Right forelimb (tissue), 1 donor: ENCODE measurements at places on chromosomes 12 and 14.

GRCh38 chr14:30559638-30560091, 707 bp downstream of the G2E3 start:
- no peak for DNase-seq

DNA sequence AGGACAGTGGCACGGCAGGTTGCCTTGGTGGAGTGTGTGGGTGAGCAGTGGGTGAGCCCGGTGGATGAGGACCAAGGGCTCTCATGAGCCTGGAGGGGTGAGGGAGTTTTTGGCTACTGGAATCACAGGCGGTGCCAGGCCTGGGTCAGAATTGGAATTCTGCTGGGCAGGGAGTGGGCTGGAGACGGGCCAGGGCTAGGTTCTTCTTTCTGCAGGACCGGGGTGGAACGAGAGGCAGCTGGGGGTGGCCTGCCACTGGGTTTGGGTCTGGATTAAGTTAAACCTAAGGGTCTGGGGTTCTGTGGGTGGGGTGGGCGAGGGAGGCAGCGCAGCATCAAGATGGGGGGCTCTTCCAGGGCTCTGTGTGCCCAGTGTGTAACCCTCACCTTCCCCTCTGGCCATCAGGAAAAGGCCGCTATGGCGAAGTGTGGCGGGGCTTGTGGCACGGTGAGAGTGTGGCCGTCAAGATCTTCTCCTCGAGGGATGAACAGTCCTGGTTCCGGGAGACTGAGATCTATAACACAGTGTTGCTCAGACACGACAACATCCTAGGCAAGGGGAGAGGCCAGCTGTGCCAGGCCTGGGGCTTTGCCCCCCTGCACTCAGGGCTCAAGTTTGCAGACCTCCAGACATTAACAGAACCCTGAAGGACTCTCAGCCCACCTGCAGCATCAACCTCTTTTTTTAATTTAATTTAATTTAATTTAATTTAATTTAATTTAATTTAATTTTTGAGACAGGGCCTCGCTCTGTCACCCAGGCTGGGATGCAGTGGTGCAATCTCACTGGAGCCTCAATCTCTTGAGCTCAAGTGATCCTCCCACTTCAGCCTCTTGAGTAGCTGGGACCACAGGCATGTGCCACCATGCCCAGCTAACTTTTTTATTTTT, 7.0 kb downstream of the ACVRL1 start:
- DNase-seq = no peak

GRCh38 chr12:109606320-109607028, 32.9 kb downstream of the MVK start:
- peak; percentile 66 for DNase-seq

DNA sequence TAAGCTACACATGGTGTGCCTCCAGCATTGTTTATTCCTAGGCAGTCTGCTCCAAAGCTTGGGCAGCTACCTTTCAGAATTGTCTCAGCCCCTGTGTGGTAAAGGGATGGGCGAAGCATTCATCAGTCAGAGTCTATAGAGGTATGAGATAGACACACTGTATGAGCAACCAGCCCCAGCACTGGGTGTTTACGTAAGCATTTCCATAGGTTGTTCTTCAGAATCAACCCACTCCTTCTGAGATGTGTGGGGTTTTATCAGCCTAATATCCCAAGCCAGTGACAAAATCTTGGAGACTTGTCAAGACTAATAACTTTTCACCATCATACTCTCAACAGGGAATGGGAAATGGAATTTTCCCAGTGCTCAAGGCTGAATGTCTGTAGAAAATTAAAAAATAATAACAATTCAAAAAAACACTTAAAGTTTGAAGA, 98.2 kb downstream of the BTG1 start:
- DNase-seq = no peak

DNA sequence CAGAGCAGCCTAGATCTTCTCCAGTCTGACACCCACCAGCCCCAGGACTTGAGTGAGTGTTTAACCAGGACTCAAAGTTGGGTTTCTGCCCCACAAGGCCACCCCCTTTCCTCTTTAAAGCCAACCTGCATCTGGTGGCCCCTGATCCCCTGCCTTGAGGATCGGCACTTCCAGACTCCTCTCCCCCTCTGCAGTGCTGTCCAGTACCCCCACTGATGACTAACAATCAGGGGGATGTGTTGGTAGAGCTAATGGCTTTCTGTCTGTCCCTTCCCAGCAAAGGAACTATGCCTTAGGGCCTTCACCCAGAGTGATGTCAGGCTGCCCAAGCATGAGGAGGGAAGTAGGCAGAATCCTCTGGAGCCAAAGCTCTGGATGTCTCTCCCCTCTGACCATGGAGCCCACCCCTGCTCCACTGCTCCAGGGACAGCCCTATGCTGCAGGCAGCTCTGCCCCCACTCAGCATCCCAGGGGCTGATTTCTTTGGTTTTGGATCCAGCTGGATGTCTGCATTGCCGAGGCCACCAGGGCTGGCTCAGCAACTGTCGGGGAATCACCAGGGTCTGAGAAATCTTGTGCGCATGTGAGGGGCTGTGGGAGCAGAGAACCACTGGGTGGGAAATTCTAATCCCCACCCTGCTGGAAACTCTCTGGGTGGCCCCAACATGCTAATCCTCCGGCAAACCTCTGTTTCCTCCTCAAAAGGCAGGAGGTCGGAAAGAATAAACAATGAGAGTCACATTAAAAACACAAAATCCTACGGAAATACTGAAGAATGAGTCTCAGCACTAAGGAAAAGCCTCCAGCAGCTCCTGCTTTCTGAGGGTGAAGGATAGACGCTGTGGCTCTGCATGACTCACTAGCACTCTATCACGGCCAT, 42.9 kb downstream of the DAD1 start:
- no peak for DNase-seq

DNA sequence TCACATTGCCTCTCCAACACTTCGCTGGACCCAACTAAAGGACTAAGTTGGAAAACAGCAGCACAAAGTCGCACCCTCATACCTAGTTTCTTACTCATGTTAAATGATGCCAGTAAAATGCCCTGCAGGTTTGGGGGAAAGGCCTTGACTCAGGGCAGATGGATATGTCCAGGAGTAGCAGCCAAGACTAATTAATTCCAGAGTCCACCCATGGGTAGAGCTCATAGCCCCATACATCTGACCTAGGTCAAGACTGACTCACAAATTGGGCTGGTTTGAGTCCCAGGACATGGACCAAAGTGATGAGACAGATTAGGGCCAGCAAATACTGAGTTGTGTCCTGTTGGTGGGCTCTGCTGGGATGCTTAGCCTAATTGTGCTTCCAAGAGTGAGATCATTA, 224.0 kb upstream of the BTG1 start:
- DNase-seq = no peak

GRCh38 chr12:108989376-108989775, 31.5 kb downstream of the SVOP start:
- no peak for DNase-seq

DNA sequence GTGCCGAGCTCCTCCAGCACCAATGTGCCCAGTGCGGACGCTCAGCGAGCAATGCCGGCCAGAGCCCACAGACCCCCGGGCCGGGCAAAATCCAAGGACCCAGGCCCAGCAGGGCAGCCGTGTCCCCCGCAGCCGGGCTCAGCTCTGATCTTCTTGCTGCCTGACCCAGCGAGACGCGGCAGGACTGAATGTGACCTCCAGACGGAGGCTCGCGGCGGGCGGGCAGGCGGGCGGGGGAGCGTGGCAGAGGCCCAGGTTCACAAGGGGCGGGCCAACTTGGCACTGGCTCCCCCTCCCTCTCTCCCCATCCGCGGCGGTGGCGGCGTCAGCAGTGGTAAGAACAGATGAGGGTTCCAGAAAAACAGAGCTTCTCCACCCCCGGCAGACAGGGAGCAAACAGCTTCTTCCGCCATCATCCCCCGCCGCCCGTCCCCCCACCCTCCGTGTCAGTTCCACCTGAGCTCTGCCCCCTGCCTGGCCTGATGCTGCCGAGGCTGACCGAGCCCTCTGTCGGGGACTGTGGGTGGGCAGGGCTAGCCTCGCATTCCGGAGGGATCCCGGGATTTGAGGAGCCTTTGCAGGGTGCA, 94.3 kb downstream of the RFLNA start:
- DNase-seq = peak; percentile 89

DNA sequence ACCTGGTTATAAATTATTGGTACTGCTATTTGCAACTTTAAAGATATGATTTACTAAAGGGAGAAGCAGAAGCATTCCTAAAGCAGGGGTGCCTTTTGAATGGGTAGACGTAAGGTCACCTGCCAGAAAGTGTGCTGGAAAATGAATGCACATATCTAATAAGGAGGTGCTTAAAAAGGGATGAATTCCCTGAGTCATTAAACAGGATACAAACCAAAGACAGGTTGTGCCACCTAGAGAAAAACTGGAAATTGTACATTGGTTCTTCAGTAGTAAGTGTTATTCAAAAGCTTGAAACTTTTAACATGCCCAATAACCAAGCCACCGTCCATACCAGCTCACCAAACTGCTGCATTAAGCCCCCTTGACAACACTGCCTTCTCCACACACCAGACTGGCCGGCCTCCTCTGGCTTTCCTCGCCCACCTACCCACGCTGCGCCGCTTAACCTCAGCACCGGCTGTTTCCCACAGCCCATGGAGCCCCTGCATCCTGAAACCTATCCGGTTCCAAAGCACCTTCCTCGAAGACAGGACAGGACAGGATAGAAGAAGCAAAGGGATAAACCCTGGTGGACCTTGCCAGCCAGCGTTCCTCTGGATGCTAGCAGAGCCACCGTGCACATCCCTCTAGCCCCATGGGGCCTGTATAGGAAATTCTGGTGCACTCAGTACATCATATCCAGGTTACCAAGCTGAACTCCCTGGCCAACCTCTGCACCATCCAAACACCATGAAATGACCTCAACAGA, 201.5 kb upstream of the CAND1 start:
- DNase-seq = no peak

- DNase-seq = no peak
Observed at GRCh38 chr14:93092606-93093556, 22.8 kb downstream of the ITPK1 start.

GRCh38 chr12:124927201-124928094, 13.0 kb upstream of the UBC start:
- DNase-seq = peak; percentile 97

DNA sequence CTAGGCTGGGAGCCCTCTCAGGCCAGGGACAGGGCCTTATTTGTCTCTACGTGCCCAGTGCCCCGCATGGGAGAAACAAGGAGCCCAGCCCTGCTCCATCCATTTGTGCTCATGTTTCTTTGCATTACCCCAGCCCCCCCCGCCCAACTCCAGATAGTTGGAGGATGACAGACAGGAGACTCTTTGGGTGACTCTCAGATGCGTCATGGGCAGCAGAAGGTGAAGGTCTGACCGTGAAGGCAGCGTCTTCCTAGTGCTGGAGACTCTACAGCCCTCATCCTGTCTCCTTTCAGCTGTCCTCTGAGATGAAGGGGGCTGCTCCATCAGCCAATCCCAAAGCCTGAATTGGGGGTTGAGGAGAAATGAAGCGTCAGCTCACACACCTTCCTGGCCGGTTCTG, 283 bp upstream of the PSMB11 start:
- no peak for DNase-seq

GRCh38 chr12:33575346-33575745, 135.7 kb upstream of the SYT10 start:
- DNase-seq = no peak

DNA sequence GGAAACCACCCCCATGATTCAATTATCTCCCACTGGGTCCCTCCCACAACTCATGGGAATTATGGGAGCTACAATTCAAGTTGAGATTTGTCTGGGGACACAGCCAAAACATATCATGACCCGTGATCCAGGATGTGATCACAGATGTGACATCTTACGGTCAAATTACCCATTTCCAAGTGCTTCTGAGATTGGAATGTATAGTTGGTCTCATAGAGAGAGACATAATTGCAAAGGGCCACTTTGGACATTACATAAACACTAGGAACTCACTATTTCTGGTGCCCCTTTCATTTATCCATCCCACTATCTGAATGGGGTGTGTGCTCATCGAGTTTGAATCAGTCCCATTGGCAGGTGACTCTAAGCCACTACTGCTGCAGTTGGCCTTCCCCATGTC, 204.5 kb downstream of the PHLDA1 start:
- DNase-seq = no peak
